A549 treated with CpdA at 1 μM for 4 hours (cell line): ENCODE measurements at places on chromosomes 16 and 17. TPM values are rescaled to one million over a fixed set of nuclear protein-coding genes. Genes with fewer than 3 reads are reported as not detected.

IL17C gene
- total RNA-seq, result not detected in 5 replicates

CDC42EP4 gene
- 63.9 to 82.3 TPM (median 76.0 TPM) in 5 replicates for total RNA-seq

CD300H gene
- 0.45 to 0.78 TPM (median 0.63 TPM) in 4 of 5 replicates, not detected in the other for total RNA-seq

OR2C1 gene
- total RNA-seq, result not detected in 5 replicates

HS3ST6 gene
- 1.9 to 3.7 TPM (median 3.2 TPM) in 5 replicates for total RNA-seq

FBXW10 gene
- 0.96 to 1.9 TPM (median 1.2 TPM) in 5 replicates for total RNA-seq

MAP2K6 gene
- total RNA-seq, result 8.0 to 11.2 TPM (median 9.8 TPM) in 5 replicates

SMTNL2 gene
- total RNA-seq, result 0.12 to 0.99 TPM (median 0.31 TPM) in 5 replicates
